ENCODE measurements at places on chromosomes 6 and 20.
A peak's percentile ranks its signal among the peaks of the same experiment; 100 is the strongest.

GRCh38 chr20:32567384-32568178 lies 17.6 kb downstream of the NOL4L start:
- DNase-seq: no peak

DNA sequence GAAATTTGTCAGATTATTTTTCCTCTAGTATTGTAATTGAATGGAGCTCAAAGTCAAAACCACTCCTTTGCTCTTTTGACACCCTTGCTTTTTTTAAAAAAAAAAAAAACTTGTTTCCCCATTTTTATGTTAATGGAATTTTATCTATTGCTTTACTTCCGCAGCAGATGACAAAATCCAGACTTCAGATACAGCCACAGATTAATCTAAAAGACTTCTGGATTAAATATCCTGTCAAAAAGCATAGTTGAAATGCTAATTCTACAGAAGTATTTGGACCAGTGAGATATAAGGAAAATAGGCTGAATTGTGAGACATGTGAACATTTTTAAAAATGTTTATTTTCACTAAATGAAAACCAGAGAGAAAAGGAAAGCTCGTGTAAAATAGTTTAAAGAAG lies 341.4 kb downstream of the BMP2 start:
- no peak for DNase-seq

- peak; percentile 9 for DNase-seq
Observed at GRCh38 chr6:3022765-3023662, 23.3 kb downstream of the NQO2 start.

- no peak for DNase-seq
Observed at GRCh38 chr20:31894980-31895675, 24.7 kb downstream of the TTLL9 start.
